ENCODE measurements at places on chromosomes 12 and 14.

GRCh38 chr14:78595797-78596196 lies 425.6 kb downstream of the NRXN3 start:
- DNase-seq: no peak

GRCh38 chr14:73467800-73468199 lies 9.5 kb upstream of the NUMB start:
- no peak for DNase-seq

GRCh38 chr14:91778217-91778616 lies 46.3 kb upstream of the CATSPERB start:
- DNase-seq: no peak

GRCh38 chr12:81077686-81078441 lies at the start of gene ACSS3:
TSS of gene ACSS3 (plus strand) at chr12:81078079. CDS start at chr12:81078121, 42 bp downstream.
- no peak for DNase-seq

DNA sequence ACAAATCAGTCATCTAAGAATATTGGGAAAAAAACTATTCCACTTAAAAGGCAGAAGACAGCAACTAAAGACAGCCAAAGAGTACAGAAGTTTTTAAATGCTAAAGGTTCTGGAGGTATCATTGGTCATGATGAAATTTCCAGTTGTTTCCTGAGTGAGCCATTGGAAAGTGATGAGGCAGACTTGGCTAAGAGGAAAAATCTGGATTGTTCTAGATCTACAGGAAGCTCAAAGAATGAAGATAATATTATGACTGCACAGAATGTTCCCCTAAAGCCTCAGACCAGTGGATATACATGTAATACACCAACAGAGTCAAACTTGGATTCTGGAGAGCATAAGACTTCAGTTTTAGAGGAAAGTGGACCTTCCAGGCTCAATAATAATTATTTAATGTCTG lies 22.8 kb downstream of the GALNT4 start:
- DNase-seq: no peak

GRCh38 chr12:49909826-49910225 lies 6.1 kb upstream of the FAIM2 start:
- DNase-seq: no peak

All from NK-92 treated with Interleukin-12 subunit alpha and Interleukin-12 subunit beta, amount 100 ng/mL, for 24 hours (cell line).